ENCODE measurements at places on chromosomes 5 and 9.

- DNase-seq = no peak
These were observed 180.9 kb downstream of the ZNF462 start for GRCh38 chr9:107043886-107044285.

- no peak for DNase-seq
These were observed 129.4 kb upstream of the RASA1 start for GRCh38 chr5:87138091-87138805.

- DNase-seq = no peak
These were observed 71.5 kb upstream of the PLPP6 start for GRCh38 chr9:4590430-4591122.

GRCh38 chr9:34576597-34577399 lies 12.7 kb downstream of the CNTFR start:
- no peak for DNase-seq

- DNase-seq = no peak
These were observed 43.5 kb downstream of the LPAR1 start for GRCh38 chr9:110994771-110995241.

- DNase-seq = peak; percentile 18
These were observed 10.1 kb downstream of the ATG12 start for GRCh38 chr5:115831163-115831768.

- no peak for DNase-seq
These were observed 27.8 kb downstream of the RECK start for GRCh38 chr9:36064448-36065037.

DNA sequence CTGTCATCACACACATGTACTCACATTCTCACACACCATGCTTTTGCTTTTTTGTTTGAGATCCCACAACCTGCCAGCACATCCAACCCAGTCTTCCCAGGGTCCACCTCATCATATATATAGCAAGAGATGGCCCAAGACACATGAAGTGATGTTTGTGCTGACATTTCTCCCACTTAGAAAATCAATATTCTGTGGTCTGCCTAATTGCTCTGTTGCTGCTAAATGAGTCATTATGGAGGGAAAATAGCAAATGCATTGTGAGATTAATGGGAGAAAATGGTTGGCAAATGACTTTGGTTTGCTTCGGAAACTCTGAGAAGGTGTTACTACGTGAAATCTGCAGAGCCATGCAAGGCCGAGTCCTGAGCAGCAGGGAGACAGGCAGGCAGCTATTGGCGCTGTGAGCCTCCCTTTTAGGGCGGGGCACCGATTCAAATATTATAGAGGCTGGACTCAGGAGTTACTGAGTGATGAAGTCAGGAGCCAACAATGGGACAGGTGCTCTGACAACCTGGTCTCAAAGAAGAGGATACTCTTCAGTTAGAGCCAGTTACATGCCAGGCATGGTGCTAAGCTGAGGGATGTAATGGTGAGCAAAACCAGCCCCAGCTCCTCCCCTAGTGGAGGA lies 62.8 kb downstream of the DAB2IP start:
- DNase-seq = no peak

DNA sequence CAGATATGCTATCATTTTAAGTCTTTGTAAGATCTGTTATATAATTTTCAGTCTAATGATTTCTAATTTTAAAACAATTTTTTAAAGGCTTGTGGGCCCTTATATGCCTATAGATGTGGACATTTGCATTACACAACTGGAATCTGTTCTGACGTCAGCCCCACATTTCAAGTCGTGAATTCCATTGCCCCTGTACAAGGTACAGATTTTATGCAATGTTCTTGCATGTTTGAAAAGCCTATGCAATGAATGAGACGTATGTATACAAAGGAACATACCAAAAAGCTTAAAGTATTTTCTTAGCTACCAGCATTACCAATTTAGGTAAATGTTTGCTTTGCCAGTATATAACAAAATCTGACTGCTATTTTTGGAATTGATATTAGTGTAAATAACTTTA lies 77.2 kb downstream of the ITGA1 start:
- DNase-seq = no peak

DNA sequence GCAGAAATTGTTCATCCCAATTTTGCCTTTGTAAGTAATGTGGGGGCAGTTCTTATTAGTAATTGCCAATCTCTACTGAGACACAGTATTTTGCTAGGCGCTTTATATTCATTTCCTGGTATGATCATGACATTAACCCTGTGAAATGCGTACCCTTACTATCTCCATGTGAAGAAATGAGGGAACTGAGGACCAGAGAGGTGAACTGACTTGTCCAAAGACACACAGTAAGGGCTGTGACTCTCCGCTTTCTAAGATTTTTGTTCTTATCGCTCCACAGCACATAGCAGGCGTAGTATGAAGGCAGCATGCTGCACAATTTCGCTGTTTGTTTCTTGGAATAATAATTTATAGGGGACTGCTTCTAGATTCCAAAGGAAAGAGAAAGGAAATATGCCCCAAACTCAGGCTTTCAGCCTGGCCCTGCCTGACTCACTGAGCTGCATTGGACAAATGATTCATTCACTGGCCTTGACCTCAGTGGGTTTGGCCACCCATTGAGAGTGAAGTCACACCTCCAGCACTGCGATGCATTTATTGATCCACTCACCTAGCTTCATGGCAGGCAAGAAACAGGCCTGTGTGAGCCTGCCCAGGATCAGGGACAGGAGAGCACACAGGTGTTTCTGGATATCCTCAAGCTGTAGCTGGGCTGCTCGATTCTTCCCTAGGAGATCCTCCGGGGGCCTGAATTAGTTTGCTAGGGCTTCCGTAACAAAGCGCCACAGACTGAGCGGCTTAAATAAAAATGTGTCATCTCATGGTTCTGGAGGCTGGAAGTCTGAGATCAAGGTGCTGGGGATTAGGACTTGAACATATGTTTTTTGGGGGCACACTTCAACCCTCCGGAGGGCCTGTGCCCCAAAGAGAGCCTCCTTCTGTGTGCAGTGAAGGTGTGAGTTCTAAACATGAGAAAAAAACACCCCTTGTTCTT lies 7.2 kb upstream of the DUSP1 start:
- no peak for DNase-seq

DNA sequence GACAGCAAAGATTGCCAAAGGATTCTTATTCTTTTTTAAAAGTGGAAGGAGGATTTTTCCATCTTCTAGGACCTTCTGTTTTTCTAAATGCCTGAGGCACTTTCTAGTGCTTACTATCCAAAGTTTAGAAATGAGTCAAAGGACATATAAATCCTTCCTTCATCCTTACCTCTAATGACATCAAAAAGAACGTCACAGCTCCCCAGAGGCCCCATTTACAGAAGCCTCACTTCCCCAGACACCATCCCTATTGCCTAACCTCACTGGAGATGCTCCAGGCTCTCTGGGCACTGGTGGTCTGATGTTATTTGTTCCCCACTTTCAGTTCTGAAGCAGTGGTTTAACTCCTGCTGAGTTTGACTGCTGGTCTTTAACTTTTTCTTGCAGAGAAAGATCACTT lies 504.3 kb downstream of the AGTPBP1 start:
- DNase-seq = no peak

DNA sequence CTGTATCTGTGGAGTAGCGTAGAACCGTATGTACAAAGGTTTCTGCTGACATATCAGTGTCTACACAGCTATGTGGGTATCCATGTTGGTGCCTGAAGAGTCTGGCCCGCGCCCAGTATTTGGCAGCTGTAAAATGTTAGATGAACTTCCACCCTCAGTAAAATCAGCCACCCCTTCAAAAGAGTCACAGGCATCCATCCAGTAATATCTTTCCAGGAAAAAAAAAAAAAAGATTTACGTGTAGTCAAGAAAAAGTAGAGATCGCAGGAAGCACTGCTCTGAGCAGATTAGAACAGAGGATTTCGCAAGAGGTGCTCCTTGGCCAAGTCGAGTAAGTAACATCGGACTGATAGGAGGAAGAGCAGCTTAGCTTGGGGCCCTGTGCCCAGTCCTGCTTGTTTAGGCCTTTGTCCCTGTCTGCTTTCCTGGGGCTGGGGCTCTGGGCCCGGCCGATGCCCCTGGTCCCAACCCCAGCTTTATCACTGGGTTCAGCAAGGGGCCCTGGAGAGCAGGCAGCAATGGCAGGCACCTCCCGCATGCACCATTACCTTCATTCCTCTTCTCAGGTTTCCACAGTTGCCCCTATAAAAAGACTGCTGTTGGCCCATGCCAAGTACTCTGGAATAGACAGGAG lies 21.2 kb downstream of the DAPK1 start:
- no peak for DNase-seq

DNA sequence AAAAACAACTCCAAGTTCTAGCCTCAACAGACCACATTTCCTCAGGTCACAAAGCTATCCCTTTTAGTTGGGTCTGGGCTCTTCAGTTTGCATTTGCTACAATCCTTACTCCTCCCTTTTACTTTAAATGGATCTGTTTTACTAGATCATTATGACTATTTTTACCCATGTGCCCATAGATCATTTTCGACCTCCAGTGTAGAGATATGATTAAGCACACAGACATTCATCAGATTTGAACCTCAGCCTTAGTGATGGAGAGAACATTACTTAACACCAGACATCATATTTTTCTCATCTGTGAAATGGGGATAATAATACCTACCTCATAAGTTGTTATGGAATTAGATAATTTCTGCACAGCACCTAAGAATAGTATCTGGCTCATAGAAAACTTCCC lies 141.9 kb downstream of the NPR3 start:
- no peak for DNase-seq

GRCh38 chr9:114282926-114283325 lies 40.0 kb upstream of the ORM1 start:
- no peak for DNase-seq

DNA sequence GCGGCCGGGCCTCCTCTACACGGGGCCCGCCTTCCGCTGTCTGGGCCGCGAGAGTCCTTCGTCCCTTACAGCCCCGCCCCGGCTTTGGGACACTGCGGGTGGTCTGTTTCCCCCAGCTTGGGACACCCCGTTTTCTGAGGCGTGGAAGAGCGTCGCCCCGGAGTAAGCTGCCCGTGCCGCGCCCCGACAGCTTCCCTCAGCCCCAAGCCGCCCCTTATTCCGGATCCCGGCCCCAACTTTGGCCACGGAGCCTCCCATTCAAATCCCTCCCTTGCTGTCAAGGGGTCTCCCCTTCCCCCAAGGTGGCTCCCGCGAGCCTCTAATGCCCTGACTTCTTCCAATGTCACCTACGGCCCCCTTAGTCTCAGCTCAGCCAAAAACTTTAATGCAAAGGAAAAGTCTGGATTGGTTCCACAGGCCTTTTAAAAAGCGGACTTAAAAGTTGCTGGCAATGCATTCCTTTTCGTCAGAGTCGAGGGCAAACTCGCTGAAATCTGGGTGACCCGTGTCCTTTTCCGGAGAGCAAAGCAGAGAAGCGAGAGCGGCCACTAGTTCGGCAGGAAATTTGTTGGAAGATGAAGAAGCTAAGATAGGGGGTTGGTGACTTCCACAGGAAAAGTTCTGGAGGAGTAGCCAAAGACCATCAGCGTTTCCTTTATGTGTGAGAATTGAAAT lies 19.8 kb downstream of the EXOSC2 start:
- DNase-seq = no peak

DNA sequence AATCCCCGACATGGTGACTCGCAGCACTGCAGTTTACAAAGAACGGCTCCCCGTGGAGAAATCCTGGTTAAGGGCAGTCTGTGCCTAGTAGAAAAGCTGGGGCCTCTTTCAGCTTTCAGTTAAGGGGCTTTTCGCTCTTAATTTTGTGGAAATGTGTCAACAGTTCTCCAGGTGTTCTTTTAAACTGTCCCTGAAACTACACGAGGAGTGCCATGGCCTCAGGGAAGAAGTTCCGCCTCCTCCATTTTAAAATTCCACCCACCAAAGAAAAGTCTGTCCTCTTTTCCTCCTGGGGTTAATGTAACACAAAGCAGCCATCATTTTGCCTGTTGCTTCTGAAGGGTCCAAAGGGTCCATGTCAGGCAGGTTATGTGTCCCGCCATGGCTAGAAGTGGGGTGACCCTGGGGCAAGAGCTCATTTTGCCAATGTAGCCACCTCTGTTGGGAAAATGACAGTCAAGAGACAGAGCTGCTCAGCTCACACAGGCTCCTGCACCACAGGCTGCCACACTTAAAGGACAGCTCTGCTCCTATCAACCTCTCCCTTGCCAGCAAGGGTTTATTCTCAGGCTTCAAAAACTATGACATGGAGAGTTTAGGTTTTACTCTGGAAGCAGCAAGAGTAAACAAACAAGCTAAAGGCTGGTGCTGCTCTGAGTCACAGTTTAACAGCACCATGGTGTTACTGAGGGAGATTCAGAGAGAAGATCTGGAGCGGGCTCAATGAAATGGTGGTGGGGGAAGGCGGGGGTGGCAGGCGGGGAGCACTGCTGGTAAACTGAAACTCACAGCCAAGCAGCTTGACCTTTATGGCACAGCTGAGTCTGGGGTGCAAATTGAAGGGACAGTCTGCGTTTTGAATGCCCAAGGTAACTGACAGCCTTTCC lies 3.2 kb downstream of the WHRN start:
- no peak for DNase-seq

DNA sequence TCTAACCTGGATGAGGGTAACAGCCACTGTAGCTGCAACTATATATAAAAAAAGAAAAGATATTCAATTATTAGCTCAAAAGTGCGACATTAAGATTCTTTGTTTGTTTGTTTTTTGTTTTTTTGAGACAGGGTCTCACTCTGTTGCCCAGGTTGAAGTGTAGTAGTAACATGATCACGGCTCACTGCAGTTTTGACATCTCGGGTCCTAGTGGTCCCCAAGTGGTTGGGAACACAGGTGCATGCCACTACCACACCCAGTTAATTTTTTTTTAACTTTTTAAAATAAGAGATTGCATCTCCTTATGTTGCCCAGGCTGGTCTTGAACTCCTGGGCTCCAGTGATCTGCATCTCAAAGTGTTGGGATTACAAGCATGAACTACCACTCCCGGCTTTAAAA lies 61.8 kb downstream of the MEF2C start:
- DNase-seq = no peak

- DNase-seq = no peak
These were observed 32.6 kb downstream of the GABRB2 start for GRCh38 chr5:161513942-161514341.

- DNase-seq = no peak
These were observed 50.1 kb upstream of the ANKRD33B start for GRCh38 chr5:10513501-10514442.

GRCh38 chr9:12813960-12814876 lies 39.4 kb downstream of the LURAP1L start:
- no peak for DNase-seq

Measured in stimulated activated CD8-positive, alpha-beta memory T cell treated with anti-CD3 and anti-CD28 coated beads, Interleukin-12 subunit alpha, Interleukin-12 subunit beta, amount 100 ng/mL, for 1 hour (primary cell).